ENCODE measurements at places on chromosomes 11 and 22. TPM values are rescaled to one million over a fixed set of nuclear protein-coding genes. Genes with fewer than 3 reads are reported as not detected.
A peak's percentile ranks its signal among the peaks of the same experiment; 100 is the strongest.

GRCh38 chr11:69867076-69868005, 48.1 kb upstream of the FGF3 start:
- H3K4me1 ChIP-seq = no peaks in the 10 kb centered on the region
- H3K4me3 ChIP-seq = no peak overlapping the region
- peaks cover 5% of the 10 kb centered on the region for H3K27me3 ChIP-seq
- no peak for DNase-seq

The PKNOX2 gene
- not detected for polyA plus RNA-seq

DNA sequence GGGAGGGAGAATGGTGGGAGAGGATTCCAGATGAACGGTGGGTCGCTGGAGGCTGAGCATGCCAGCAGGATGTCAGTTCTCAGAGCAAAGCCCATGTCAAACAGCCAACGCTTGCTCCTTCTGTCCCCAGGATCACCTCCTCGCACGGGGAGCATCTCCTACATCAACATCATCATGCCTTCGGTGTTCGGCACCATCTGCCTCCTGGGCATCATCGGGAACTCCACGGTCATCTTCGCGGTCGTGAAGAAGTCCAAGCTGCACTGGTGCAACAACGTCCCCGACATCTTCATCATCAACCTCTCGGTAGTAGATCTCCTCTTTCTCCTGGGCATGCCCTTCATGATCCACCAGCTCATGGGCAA, 1.5 kb downstream of the MCHR1 start:
- H3K36me3 ChIP-seq = no peaks in the 10 kb centered on the region
- peaks cover 4% of the 10 kb centered on the region for H3K4me1 ChIP-seq
- DNase-seq = no peak

DNA sequence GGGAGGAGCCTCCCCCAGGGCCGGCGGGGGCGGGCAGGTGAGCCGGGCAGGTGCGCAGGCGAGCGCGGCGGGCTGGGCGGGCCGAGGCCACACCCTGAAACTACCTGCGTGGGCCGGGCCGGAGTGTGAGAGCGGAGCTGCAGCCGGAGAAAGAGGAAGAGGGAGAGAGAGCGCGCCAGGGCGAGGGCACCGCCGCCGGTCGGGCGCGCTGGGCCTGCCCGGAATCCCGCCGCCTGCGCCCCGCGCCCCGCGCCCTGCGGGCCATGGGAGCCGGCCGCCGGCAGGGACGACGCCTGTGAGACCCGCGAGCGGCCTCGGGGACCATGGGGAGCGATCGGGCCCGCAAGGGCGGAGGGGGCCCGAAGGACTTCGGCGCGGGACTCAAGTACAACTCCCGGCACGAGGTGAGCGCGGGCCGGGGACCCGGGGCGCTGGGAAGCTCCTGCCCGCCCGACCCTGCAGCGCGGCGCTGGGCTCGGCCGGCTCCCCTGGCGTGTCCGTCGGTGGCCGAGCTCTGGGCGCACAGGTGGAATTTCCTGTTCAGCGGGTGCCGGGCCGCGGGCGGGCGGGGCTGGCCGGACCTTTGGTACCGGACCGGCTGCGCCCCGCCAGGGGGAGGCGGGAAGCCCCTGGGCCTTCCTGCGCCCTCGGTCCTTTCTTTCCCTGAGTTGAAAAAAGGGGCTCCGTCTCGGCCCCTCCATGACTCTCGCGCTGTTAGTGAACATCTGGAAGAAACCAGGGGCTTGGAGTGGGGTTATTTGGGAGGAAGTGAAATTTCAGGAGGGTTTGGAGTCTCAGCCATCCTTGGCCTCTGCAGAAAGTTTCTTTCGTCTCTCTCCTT, at the start of gene ST14:
Gene ST14 (plus strand): TSS at position 126 of the 841 bp plus-strand sequence. CDS start 198 bp downstream, at position 324.
- peaks cover 10% of the 10 kb centered on the region for H3K27me3 ChIP-seq
- H3K4me3 ChIP-seq = peak within 1 kb of the TSS; percentile 3
- DNase-seq = no peak

DNA sequence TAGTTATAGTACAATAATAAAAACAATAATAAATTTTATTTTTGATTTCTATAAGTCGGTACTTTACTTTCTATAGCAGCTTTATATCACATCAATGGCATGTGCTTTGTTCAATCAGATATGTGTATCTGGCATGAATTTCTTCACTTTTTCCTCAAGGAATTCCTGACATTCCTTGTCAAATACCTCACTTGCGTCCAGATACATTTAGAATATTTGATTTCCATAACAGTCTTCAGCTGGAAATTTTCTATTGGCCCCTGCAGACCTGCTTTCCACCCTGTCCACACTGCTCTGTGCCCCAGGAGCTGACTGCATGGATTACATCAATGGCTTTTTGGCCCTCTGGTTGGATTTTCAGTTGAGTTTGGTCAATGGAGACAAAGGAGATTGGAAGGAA, 93.2 kb downstream of the FAR1 start:
- H3K4me3 ChIP-seq = no peak overlapping the region
- no peak for DNase-seq
- H3K27me3 ChIP-seq = peaks cover 3% of the 10 kb centered on the region

GRCh38 chr11:110431674-110432073, 1.9 kb downstream of the FDX1 start:
- H3K4me3 ChIP-seq = peak overlapping the region; percentile 98
- peaks cover 45% of the 10 kb centered on the region for H3K4me1 ChIP-seq
- DNase-seq = no peak
- no peaks in the 10 kb centered on the region for H3K36me3 ChIP-seq
- peak overlapping the region; percentile 96 for H3K27ac ChIP-seq
- peaks cover 7% of the 10 kb centered on the region for H3K27me3 ChIP-seq

The COMT gene
- 167 TPM for polyA plus RNA-seq

- no peak overlapping the region for H3K27ac ChIP-seq
- DNase-seq = no peak
- H3K4me1 ChIP-seq = no peaks in the 10 kb centered on the region
- H3K36me3 ChIP-seq = no peaks in the 10 kb centered on the region
- no peak overlapping the region for H3K4me3 ChIP-seq
- peaks cover 2% of the 10 kb centered on the region for H3K27me3 ChIP-seq
Observed at GRCh38 chr22:38820020-38820419, 23.8 kb downstream of the NPTXR start.

GRCh38 chr11:17876827-17877226, 136.0 kb downstream of the SERGEF start:
- H3K4me3 ChIP-seq = no peak overlapping the region
- H3K36me3 ChIP-seq = peaks cover 29% of the 10 kb centered on the region
- no peak for DNase-seq
- no peak overlapping the region for H3K27ac ChIP-seq
- no peaks in the 10 kb centered on the region for H3K27me3 ChIP-seq

The LRFN4 gene
- 0.12 TPM for polyA plus RNA-seq

The AMBRA1 gene
- polyA plus RNA-seq = 7.4 TPM

- no peaks in the 10 kb centered on the region for H3K4me1 ChIP-seq
- no peak overlapping the region for H3K4me3 ChIP-seq
- no peak for DNase-seq
- H3K36me3 ChIP-seq = no peaks in the 10 kb centered on the region
- H3K27me3 ChIP-seq = peaks cover 4% of the 10 kb centered on the region
Observed at GRCh38 chr11:70944636-70945035, 307.7 kb downstream of the SHANK2 start.

GRCh38 chr11:45538363-45538762, 127.1 kb downstream of the CHST1 start:
- DNase-seq = no peak
- H3K27me3 ChIP-seq = peaks cover 16% of the 10 kb centered on the region
- no peaks in the 10 kb centered on the region for H3K36me3 ChIP-seq

DNA sequence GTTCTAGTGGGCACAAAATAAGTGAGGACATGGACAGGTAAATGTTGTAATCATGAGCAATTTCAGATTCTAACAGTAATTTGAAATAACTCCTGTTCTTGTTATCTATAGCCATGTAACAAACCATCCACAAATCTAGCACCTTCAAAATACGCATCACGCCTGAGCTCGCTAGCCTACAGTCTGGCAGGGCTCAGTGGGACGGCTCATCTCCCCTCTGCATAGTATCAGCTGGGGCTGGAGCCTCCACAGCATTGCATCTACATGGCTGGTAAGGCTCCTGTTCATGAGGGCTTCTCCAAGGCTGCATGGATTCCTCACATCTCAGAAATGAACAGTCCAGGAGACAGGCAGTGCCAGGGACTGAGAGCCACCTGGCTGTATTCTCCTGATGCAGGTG, 112.6 kb downstream of the KCNQ1 start:
- peaks cover 5% of the 10 kb centered on the region for H3K27me3 ChIP-seq
- no peaks in the 10 kb centered on the region for H3K36me3 ChIP-seq
- H3K4me1 ChIP-seq = no peaks in the 10 kb centered on the region
- no peak for DNase-seq
- H3K27ac ChIP-seq = no peak overlapping the region

The TRIM6 gene
- not detected for polyA plus RNA-seq

GRCh38 chr11:116261606-116262005, 511.2 kb downstream of the BUD13 start:
- no peaks in the 10 kb centered on the region for H3K36me3 ChIP-seq
- no peak overlapping the region for H3K4me3 ChIP-seq
- H3K27ac ChIP-seq = no peak overlapping the region
- no peaks in the 10 kb centered on the region for H3K27me3 ChIP-seq
- no peaks in the 10 kb centered on the region for H3K4me1 ChIP-seq
- no peak for DNase-seq

GRCh38 chr11:94796863-94797262, 28.7 kb downstream of the AMOTL1 start:
- no peak for DNase-seq
- H3K4me1 ChIP-seq = no peaks in the 10 kb centered on the region
- H3K4me3 ChIP-seq = no peak overlapping the region
- H3K27me3 ChIP-seq = no peaks in the 10 kb centered on the region
- H3K27ac ChIP-seq = no peak overlapping the region
- peaks cover 8% of the 10 kb centered on the region for H3K36me3 ChIP-seq

The FLRT1 gene
- not detected for polyA plus RNA-seq

- no peaks in the 10 kb centered on the region for H3K36me3 ChIP-seq
- no peak overlapping the region for H3K4me3 ChIP-seq
- no peak overlapping the region for H3K27ac ChIP-seq
- DNase-seq = no peak
- H3K27me3 ChIP-seq = peaks cover 5% of the 10 kb centered on the region
- H3K4me1 ChIP-seq = no peaks in the 10 kb centered on the region
Observed at GRCh38 chr22:18055619-18056160, 22.1 kb upstream of the PEX26 start.

- no peaks in the 10 kb centered on the region for H3K36me3 ChIP-seq
- peaks cover 3% of the 10 kb centered on the region for H3K27me3 ChIP-seq
- no peak for DNase-seq
Observed at GRCh38 chr22:20031732-20032406, 11.0 kb downstream of the TANGO2 start.

The CD248 gene
- not detected for polyA plus RNA-seq

The HYLS1 gene
- 11.5 TPM for polyA plus RNA-seq

The OSM gene
- polyA plus RNA-seq = 7.5 TPM

The LMF2 gene
- 16.3 TPM for polyA plus RNA-seq

The TRPC6 gene
- not detected for polyA plus RNA-seq

DNA sequence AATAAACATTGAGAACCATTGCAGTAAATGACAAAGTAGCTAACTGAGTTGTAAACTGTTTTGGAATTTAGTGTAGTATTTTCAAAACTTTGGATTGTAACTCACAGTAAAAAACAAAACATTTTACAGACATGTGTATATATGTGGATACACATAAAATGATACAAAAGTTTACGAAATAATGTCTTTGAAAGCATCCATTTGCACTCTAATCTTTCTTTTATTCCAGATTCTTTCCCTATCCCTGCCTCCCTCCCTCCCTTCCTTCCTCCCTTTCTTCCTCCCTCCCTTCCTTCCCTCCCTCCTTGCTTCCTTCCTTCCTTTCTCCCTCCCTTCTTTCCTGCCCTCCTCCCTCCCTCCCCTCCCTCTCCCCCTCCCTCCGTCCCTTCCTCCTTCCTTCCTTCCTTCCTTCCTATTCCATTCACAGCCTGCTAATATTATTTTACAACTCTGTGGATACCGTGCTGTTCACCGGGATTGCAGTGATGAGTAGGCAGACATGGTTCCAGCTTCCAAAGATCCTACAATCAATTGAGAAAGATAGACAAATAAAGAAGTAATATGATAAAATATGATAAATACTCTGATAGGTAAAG, 3.5 kb downstream of the RRM1 start:
- no peak for DNase-seq
- H3K4me3 ChIP-seq = no peak overlapping the region
- H3K27ac ChIP-seq = no peak overlapping the region

GRCh38 chr11:106495046-106495445, 417.6 kb downstream of the AASDHPPT start:
- no peak for DNase-seq
- H3K4me3 ChIP-seq = no peak overlapping the region
- H3K27me3 ChIP-seq = no peaks in the 10 kb centered on the region
- no peaks in the 10 kb centered on the region for H3K36me3 ChIP-seq
- H3K27ac ChIP-seq = no peak overlapping the region
- no peaks in the 10 kb centered on the region for H3K4me1 ChIP-seq

DNA sequence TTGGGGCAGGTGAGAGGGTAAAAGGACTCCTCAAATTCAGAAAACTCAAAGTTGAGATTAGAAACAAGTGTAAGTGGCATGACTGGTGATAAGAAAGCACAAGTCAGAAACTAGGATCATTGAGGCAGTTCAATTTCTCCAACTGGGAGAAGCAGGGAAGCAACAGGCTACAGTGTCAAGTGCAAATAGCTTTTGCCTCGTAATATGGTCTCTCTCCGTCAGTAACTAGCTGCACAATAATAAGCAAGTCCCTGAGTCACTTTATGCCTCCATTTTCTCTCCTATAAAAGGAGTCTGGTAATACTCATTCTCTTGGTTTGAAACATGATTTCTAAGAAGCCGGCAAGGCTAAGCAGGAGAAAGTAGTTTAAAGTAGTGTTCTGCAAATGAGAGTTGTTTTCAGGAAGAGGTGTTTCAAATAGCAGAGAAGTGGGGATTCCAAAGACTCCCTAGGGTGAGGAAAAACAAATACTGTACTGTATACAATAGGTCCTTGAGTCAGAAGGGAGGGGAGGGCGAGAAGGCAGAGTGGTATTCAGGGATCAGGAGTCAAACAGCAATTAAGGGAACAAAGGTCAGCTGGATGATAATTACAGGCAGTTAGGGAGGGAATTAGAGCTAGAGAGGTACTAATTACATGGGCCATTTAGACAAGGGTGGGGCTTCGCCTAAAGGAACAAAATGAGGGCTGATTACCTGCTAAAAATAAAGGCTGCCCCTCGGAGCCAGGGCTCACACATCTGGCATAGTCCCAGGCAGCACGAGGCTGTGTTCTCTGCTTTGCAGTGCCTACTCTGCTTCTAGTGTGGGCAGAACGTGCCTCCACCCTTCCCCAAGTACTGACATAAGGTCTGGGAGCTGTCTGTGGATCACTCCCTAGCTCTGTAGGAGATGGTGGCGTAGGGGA, 96.0 kb upstream of the BDNF start:
- no peak overlapping the region for H3K4me3 ChIP-seq
- peaks cover 2% of the 10 kb centered on the region for H3K27me3 ChIP-seq
- no peak for DNase-seq
- H3K4me1 ChIP-seq = no peaks in the 10 kb centered on the region
- H3K36me3 ChIP-seq = no peaks in the 10 kb centered on the region

GRCh38 chr11:68266121-68266891, 5.5 kb downstream of the C11orf24 start:
- peaks cover 24% of the 10 kb centered on the region for H3K4me1 ChIP-seq
- peaks cover 17% of the 10 kb centered on the region for H3K36me3 ChIP-seq
- peak overlapping the region; percentile 44 for H3K4me3 ChIP-seq
- H3K27ac ChIP-seq = peak overlapping the region; percentile 87
- no peak for DNase-seq

The SEZ6L gene
- polyA plus RNA-seq = not detected

Measured in immature natural killer cell (primary cell).